ENCODE measurements at places on chromosomes 7 and 10. TPM values are rescaled to one million over a fixed set of nuclear protein-coding genes. Genes with fewer than 3 reads are reported as not detected.

Gene ENTPD1
- polyA plus RNA-seq = 22.2 TPM

Gene SNCG
- polyA plus RNA-seq = 5.4 TPM

Gene TSPAN13
- 175 TPM for polyA plus RNA-seq

Gene STAG3
- polyA plus RNA-seq = 24.7 TPM

Gene GRID1
- 1.5 TPM for polyA plus RNA-seq

Gene OPALIN
- polyA plus RNA-seq = not detected

Gene HOXA2
- 23.8 TPM for polyA plus RNA-seq

Gene CLDN3
- 19.9 TPM for polyA plus RNA-seq

Gene FEZF1
- not detected for polyA plus RNA-seq

Gene KLF6
- polyA plus RNA-seq = 112 TPM

Gene EGFR
- 46.3 TPM for polyA plus RNA-seq

Gene FGFBP3
- 3.7 TPM for polyA plus RNA-seq

Gene TUBB8
- polyA plus RNA-seq = 0.76 TPM

Gene SEMA3E
- 28.1 TPM for polyA plus RNA-seq

Gene PTPRE
- 7.5 TPM for polyA plus RNA-seq

Gene CHRM2
- polyA plus RNA-seq = 0.49 TPM

Gene COL13A1
- polyA plus RNA-seq = 53.4 TPM

Gene VPS50
- polyA plus RNA-seq = 32.9 TPM

Gene GPNMB
- 2.6 TPM for polyA plus RNA-seq

Gene NUTM2B
- 2.3 TPM for polyA plus RNA-seq

Gene H2BK1
- not detected for polyA plus RNA-seq

Gene NPSR1
- not detected for polyA plus RNA-seq

Gene HOXA4
- 36.2 TPM for polyA plus RNA-seq

Gene FGFR2
- polyA plus RNA-seq = 298 TPM

Gene ESYT2
- 46.4 TPM for polyA plus RNA-seq

Gene ARPC1A
- polyA plus RNA-seq = 108 TPM

Gene SRRM3
- 0.60 TPM for polyA plus RNA-seq

Gene CFAP58
- 1.6 TPM for polyA plus RNA-seq

Gene CPA5
- 0.74 TPM for polyA plus RNA-seq

Gene ABCB1
- polyA plus RNA-seq = 0.51 TPM

Gene FAM221A
- 17.2 TPM for polyA plus RNA-seq

Gene NEURL1
- 1.3 TPM for polyA plus RNA-seq

Gene DNAJC12
- polyA plus RNA-seq = 7.4 TPM

Gene TMEM236
- 0.54 TPM for polyA plus RNA-seq

Gene SHH
- polyA plus RNA-seq = 13.3 TPM

Gene FAM25A
- polyA plus RNA-seq = not detected

Gene GARS1
- 70.6 TPM for polyA plus RNA-seq

Gene SYCE1
- 0.21 TPM for polyA plus RNA-seq
